Activated CD4-positive, CD25-positive, alpha-beta regulatory T cell treated with anti-CD3 and anti-CD28 coated beads, Interleukin-2, amount 50 U/mL, for 16 hours (primary cell): ENCODE measurements at places on chromosomes 11 and 22.

DNA sequence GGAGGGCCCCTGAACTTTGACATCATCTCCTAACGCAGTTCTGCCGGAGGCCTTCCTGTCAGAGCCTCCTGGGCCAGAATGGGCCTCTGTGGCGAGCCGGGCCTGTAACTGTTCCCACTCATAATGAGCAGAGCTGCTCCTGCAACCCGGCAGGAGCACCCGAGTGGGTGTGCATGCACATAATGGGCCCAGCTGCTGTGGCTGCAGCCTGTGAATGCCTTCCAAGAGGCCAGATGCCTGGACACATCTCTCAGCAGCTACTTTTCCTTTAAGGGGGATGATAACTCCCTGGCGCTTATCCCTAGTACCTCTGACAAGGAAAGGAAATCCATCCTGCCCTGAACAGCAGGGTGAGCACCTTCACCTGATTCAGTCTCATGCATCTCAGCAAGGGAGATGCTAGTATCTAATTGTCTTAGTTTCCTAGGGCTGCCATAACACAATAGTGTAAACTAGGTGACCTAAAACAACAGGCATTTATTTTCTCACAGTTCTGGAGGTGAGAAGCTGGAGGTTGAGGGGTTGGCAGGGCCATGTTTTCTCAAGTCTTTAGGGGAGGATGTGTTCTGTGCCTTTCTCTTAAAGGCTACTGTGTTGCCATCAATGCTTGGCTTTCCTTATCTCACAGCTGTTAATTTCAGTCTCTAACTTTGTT is 120.5 kb downstream of the TEAD1 start:
- no peak for DNase-seq

DNA sequence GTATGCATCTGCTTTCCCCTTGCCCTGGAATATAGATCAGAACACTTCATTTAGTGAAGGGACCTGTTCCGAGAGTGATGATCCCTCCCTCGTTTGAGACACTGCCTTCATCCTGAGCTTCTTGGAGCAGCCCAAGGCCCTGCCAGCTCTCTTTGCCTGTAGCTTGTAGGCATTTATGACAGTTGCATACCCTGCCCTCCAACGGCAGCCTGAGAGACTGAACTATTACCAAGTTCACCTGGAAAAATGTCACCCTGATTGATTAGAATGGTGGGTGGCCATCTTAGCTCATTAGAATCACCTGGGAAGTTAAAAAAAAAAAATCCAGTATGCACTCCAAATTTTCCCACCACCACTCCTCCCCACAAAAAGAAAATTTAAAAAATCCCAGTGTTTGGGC is 1.5 kb downstream of the MICAL3 start:
- DNase-seq = no peak

GRCh38 chr11:94623120-94623735 is 56.1 kb downstream of the PIWIL4 start:
- no peak for DNase-seq

DNA sequence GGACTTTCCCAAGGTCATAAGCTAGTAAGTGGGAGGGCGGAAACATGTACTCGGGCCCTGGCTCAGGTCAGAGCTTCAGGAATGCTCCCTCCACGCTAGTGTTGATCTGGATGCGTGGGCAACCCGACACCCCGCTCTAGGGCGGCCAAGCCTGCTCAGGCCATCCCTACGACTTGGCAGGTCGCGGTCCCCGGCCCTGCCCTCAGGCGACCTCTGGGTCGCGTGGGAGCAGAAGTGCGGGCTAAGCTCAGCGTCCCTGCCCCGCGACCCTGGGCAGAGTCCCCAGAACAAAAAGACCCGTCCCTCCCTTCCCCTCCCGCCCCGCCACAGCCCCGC is 781 bp upstream of the TEF start:
- DNase-seq = no peak

DNA sequence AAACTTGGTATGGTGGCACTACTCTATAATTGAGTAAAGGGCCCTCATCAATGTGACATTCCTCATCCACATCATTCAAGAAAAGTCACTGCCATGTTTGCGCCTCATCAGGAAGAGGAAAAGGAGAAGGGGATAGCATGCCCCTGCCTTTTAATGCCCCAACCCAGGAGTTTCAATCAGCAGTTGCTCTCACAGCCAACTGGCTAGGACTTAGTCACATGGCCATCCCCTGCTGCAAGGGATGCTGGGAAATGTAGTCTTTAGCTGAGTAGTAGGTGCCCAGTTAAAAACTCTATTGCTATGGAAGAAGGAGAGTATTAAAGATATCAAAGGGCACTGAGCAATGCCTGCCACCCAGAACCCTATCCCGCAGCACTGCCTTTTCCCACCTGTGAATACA is 10.9 kb upstream of the CCND1 start:
- no peak for DNase-seq

DNA sequence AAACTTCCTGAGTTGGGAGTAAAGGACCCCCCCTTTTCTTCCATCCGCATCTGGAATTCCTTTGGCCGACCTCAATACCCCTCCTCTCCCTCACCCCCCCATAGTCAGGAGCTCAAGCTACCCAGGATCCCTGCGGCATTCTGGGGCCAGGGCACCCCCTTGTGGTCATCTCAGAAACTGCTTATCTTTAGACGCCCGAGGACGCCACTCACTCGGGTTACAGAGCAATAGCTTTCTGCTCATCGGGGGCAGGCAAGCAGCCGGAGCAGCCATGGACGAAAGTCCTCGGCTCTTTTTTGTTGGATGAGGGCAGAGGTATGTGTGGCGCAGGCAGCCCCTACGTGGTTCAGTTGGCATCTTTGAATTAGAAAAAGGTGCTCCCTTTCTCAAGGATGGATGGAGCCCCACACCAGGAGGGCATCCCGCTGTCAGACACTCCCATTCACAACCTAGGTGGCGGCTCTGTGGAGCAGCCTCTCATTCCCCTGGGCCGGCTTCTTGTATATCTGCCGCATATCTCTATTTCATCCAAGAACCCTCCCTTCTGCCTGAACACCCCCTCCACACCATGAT is 2.3 kb downstream of the C1QTNF5 start:
- no peak for DNase-seq

DNA sequence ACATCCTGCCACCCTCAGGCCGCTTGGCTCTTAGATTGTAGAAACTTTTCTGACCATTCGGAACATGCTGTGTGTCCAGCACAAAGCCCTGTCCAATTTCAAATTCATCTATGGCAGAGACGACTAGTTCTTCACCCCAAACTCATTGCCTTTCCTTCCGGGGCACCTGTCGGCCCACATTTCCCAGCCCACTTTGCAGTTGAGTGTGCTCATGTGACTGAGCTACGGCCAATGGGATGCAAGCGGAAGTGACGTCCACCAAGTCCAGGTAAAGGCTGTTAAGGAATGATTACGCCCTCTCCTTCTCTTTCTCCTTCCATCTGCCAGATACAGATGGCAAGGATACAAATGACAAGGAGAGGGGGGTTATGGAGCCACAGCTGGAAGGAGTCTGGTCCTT is 32.5 kb downstream of the SYT13 start:
- DNase-seq = no peak

DNA sequence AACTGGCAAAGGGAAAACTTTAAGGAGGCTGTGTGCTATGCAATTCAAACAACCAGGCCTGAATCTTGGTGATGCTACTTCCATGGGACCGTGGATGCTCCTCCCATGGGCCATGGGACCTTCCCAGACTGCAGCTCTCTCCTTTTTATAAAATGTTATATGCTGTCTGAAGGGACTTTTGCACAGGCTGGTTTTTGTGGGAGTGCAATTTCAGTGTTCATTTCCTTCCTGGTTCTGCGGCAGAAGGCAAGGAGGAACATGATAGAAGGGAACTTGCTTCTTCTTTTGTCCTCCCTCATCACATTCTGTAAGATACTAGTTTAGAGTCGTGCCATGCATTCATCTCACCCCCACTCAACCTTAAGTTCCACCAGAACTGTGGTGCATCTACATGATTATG is 68.9 kb downstream of the C11orf58 start:
- DNase-seq = no peak

GRCh38 chr11:124644426-124645280 is 22.0 kb downstream of the TBRG1 start:
- no peak for DNase-seq

GRCh38 chr22:23509571-23510302 is 70.4 kb downstream of the IGLL1 start:
- no peak for DNase-seq
